ENCODE measurements at places on chromosomes 13 and 19.
A peak's percentile ranks its signal among the peaks of the same experiment; 100 is the strongest.

- DNase-seq = no peak
These were observed 434.1 kb downstream of the ZNF536 start for GRCh38 chr19:30806311-30806710.

DNA sequence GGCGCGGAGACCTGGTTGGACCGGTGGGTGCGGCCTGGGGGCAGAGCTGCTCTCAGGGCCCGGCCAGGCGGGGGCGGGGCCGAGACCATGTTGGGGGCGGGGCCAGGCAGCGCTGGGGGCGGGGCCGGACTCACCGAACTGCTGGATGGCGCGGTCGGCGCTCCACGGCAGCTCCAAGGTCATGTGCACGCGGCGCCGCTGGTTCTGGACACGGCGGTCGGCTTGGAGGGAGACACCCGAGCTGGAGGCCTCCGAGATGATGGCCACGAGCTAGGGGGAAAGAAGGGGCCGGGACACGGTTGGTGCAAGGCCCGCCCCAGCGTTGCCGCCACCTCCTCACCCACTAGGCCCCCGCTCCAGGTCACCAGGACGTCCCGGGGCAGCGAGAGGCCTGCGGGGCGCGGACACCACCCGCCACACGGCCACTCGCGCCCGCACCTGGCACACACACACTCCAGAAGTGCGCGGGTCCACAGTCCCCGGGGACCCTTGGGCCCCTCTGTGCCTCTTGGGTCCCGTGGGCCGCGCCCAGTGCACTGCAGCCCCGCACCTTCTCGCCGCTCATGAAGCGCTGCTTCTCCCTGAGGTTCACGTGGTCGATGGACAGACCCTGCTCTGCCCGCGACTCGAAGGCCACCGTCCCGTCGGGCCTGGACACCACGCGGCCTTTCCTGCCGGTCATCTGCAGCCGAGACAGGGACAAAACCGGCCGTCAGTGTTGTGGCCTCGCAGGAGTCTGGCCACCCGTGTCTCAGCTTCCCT lies 8.7 kb downstream of the GPX4 start:
- no peak for DNase-seq

GRCh38 chr13:57633950-57634838 lies 2.6 kb downstream of the PCDH17 start:
- DNase-seq = no peak

DNA sequence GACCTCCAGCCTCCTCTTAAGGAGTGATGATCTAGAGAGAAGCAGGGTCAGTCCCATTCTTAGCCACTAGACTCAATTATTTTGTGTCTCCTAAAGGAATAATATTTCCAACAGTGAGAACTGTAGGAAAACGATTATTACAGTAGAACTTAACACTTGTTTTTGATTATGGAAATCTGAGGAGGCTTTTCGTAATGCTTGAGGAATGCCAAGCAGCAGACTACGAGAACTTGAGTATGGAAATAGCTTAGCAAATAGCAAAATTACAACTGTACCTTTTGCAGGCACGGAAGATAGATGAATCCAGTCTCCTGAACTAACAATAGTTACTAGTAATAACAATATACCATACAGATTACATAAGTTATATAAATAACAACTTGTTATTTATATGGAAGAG lies 12.2 kb downstream of the BRD4 start:
- DNase-seq = no peak

DNA sequence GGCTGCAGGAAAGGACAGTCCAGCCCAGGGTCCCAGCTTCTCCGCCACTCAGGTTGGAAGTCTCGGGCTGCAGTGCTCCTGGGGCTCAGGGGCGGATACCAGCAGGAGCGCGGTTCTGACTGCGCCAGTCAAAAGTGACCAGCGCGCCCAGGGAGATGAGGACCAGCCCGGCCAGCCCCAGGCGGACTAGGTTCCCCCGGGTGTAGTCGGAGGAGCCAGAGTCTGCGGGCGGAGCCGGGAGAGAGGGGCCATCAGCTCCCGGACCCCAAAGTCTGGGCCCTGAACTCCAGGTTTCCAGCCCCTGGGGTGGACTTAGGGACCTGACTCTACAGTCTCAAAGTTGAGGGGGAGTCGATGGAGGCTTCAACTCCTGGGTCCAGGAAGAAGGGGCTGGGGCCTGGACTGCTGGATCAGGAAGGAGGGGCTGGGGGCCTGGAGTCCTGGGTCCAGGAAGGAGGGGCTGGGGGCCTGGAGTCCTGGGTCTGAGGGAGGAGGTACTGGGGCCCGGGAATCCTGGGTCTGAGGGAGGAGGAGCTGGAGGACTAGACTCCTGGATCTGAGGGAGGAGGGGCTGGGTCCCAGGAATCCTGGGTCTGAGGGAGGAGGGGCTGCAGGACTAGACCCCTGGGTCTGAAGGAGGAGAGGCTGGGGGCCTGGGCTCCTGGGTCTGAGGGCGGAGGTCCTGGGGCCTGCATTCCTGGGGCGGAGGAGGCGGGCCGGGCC lies 5.3 kb downstream of the OSCAR start:
- DNase-seq = no peak

DNA sequence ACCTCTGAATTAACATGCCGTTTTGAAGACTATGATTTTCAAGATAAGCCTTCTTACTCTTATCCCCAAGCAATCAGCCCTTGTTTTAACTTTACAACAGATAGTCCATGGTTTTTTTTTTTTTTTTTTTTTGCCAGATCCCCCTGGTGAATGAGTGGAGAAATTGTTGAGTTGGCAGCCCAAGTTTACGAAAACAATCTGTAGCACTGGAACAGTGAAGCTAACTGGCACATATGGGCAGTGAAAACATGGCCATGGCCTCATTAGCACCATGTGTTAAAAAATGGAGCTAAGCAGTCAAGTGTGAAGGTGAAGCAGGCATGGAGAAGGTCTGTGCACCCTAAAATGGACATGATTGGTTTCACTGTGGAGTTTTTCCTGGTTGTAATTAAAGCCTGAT lies 812.1 kb upstream of the MIR17HG start:
- no peak for DNase-seq

DNA sequence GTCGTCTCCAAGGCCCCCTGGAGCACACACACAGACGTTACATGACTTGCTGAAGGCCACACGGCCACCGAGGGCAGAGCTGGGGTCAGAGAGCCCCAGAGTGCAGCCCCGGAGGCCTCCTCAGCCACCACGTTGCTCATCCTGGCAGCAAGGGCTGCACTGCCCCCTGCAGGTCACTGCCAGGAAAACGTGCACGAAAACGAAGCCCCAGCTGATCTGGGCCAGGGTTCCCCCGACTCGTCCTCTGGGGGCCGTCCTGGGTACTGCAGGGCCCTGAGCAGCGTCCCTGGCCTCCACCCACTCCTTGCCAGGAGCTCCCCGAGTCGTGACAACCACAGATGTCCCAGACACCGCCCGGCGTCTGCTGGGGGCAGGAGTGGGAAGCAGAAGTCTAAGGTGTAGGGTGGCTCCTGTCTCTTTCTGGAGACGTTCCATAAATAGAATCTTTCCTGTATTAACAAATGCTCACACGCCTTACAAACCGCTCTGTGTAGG lies 3.4 kb downstream of the TPGS1 start:
- DNase-seq = peak; percentile 86

GRCh38 chr13:31073859-31074718 lies 87.6 kb downstream of the HSPH1 start:
- no peak for DNase-seq

DNA sequence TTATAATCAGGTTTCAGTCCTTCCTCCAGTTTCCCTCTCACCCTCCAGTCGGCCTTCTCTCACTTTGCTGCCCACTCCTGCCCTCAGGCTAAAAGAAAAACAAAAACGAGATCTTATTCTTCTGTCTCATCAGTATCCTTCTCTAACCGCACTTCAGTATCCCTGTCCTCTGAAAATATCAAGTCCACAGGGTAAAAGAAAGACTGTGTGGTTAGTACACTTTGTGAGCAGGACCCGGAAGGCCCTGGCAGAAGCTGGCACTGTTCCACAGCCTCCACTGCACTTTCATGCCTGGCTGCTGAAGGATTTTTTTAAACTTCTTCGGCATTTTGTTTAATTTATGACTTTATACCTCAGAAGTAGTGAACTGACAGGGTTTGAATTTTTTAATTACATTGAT lies 51.8 kb downstream of the TM9SF2 start:
- DNase-seq = no peak

DNA sequence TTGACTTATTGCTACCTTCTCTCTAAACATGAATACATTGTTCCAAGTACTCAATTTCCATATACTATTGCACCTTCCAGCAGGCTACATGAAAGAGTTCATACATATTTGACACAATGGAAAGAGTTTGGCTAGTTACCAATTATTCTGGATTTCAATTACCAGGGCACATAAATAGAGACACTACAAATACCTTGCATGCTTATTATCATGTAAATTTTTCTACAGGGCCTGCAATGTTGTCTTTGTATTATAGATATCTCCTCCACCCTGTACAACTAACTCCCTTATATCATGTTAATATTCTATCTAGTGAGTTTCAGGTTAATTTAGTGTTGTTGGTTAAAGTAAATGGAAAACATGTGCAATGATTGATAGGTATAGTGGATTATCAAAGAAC lies 540.7 kb upstream of the SLITRK5 start:
- no peak for DNase-seq

DNA sequence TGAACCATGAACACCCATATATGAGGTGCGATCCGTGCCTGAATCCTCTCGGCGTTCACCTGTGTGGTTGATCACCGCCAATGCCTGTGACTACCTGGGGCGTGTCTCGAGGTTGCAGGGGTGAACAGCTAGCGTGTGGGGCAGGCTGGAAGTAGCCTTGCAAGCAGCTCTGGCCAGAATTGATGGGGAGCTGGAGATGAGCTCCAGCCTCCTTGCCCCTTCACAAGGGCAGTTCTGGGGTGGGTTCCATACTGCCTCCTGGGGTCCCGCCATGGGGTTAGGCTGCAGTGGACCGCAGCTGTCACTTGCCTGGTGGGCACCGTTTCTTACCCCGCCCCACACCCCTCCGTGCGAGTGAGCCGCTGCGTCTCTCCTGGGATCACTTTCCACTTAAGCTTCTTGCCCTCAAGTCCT lies 154.5 kb upstream of the SOX1 start:
- no peak for DNase-seq

DNA sequence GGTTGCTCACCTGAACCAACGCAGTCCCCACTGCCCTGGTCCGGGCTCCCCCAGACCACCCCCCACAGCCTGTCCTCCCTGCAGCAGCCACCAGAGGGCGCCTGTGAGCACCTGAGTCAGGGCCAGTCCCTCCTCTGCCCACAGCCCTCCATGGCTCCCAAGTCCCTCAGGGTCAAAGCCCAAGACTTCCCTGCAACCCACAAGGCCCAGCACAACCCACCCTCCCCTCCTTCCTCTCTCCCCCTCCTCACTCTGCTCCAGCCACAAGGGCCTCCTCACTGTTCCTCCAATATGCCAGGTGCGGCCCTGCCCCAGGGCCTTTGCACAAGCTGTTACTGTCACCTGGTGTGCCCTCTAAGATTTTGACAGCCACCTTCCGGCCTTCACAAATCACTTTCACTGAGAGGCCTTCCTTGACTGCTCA lies 10.9 kb downstream of the GNA15 start:
- peak; percentile 34 for DNase-seq

DNA sequence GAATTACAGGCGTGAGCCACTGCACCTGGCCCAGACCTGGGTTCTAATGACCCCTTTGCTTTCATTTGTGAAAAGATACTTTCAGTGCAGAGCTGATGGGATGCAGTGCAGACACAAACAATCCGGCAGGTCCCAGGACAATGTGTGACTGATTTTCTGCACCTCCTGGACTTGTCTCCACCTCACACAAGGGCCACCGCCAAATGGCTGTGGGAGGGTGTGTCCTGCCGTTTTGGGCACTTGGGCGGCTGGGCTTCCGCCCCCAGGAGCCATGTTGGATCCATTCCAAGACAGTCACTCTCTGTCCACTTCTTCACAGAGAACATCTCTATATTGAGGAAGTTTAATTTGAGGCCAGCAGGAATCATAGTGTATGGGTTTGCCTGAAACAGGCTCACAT lies 112.3 kb upstream of the ZNF507 start:
- DNase-seq = no peak

GRCh38 chr13:37929308-37929707 lies 59.7 kb upstream of the TRPC4 start:
- DNase-seq = no peak

DNA sequence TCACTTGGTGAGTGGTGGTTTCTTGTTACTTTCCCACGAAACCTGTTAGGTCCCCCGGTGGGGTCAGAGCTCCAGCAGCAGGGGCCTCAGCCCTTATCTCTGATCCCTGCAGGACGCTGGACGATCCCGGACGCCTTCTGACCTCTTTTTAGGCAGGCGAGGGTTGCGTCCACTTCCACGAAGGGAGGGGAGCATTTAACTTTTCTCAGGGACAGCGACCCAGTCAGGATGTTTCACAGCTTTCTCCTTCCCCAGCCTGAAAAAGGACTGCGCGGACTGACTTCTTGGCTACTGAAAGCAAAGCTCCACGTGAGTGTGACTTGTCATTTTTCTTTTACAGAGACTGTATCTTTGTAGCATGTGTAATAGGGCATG lies 692 bp downstream of the ZNF234 start:
- DNase-seq = no peak

DNA sequence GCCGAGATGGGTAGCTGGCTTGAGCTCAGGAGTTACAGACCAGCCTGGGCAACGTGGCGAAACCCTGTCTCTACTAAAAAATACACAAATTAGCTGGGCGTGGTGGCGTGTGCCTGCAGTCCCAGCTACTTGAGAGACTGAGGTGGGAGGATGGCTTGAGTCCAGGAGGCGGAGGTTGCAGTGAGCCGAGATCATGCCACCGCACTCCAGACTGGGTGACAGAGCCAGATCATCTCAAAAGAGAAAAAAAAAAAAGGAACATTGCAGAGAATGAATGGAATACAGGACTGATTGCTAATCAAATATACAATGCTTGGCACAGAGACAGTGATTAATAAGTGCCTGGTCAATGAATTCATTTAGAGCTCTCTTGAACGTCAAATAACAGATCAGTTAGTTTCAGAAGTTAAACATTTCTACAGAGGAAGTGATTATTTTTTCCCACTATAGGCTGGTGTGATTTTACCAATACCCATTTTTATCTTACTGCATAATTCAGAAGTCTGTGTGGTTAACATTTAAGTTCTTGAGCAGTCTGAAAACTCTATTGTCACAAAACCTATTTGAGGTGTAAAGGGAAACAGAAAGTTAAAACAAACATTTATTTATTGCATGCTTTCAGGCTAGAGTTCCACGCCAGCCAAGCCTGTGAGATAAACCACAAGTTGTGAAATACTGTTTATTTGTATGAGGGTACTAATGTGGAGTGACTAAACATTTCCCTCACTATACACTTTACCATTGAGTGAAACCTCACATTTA lies 7.7 kb upstream of the TBC1D4 start:
- no peak for DNase-seq

Data from activated CD8-positive, alpha-beta memory T cell treated with anti-CD3 and anti-CD28 coated beads for 48 hours (primary cell).